ENCODE measurements at places on chromosomes 16 and 17.

DNA sequence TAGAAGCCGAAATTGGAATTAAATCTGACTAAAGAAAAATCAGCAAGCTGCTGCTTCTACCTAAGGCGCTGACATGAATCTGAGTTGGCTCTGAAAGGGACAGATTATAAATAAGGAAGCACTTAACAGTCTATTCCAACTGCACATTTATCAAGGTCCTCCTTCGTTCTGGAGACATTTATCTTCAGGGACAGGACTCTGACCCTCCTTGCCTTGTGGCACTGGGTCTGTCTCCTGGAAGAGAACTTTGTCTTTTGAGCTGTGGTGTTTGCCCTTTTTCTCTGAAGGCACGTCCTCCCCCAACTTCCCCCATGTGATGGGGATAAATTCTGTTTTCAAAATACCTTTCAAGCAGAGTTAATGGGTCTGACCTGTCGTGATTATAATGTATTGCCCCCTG, 47.0 kb upstream of the MARCHF10 start:
- DNase-seq: no peak

- DNase-seq: no peak
Observed at GRCh38 chr16:29897333-29897732, 2.0 kb downstream of the SEZ6L2 start.

DNA sequence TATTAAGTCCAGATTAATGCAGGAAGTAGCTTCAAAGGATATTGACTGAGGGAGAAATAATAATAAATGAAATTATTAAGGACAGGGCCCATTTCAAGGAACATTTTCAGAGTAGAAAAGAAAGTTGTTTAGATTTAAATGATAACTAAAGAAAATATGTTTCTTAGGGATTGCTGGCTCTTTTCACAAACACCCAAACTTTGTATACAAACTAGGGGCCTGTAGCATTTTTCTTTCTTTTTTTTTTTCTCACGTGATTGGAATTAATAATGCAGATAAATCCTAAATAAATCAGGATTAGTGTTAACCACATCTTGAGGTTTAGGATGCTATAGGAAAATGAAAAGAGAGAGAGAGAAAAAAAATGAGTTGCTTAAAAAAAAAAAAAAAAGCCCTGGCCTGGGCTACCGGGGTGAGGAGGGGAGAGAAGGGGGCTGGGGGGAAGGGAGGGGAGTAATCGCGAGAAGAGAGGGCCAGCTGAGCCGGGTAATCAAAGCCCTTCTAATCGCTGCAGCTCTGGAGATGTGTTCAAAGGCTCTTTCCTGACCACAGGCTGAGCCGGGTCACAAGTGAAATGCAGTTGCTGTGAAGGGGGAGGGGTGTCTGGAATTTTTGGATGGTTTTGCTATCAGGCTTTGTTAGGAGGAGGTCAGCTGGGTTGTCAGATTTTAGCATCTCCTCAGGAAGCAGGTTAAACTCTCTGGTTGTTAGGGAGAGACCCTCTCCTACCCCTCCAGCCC, 104.6 kb upstream of the ZFHX3 start:
- no peak for DNase-seq

DNA sequence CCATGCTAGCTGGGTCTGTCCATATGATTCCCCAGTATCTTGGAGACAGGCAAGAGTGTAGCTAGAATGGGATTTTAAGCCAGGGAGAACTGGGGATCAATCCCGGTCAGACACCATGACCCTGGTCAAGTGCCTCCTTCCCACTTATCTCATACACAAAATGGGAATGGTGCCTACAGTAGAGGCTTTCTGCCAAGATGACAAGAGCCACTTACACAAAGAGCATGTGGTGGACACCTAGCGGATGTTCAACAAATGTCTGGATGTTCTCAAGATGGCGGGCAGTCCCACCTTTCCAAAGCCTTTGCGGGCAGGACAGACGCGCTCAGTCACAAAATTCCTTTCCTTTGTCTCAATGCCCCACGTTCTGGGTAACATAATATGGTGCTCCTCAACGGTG, 57.3 kb downstream of the MAF start:
- no peak for DNase-seq

- peak; percentile 45 for DNase-seq
Observed at GRCh38 chr17:1649844-1650501, at the start of gene RILP. RILP (minus strand) TSS chr17:1649866; CDS start chr17:1649804, 62 bp downstream.

GRCh38 chr17:29176558-29177351, 3.4 kb downstream of the MYO18A start:
- DNase-seq: no peak

DNA sequence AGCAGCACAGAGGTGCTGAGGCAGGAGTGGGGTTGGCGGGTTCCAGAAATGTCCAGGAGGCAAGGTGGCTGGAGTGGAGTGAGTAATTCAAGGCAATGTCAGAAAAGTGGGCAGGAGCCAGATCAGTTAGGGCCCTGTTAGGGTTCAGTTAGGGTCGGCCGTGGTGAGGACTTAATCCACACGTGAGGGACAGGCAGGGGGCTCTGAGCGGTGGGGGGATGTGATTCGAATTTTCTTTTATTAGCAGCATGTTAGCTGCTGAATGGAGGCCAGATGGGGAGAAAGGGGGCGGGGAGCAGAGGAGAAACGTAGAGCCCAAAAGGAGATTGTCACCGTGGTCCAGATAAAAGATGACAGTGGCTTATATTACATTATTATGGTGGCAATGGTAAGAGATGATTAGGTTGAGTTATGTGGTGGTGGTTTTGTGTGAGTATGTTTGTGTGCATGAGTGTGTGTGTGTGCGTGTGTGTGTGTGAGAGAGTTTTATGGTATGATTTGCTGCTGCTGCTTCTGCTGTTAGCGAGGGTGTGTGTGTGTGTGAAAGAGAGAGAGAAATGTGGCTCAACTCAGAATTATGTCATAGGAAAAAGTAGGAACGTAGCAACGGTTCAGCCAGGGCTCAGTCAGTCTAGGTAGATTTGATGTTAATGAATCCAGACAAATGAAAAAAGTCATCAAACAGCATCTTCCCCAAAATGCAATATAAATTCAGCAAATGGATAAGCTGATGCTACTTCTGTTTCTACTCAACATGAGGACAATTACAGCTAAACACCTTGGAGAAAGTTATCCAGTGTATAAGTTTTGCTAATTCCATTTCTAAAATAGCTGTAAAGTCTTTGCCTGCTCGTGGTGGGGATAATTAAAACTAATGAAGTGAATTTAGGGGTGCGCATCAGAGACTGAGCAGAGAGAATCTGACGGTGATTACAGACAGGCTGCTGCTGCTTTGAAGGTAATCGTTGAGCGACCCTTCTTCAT, 390.6 kb downstream of the HAPSTR1 start:
- no peak for DNase-seq
